Kidney epithelial cell (primary cell): ENCODE measurements at places on chromosomes 7 and 10. TPM values are rescaled to one million over a fixed set of nuclear protein-coding genes. Genes with fewer than 3 reads are reported as not detected.

GRCh38 chr7:18425227-18425626 lies 70.3 kb upstream of the HDAC9 start:
- no peak for DNase-seq

DNA sequence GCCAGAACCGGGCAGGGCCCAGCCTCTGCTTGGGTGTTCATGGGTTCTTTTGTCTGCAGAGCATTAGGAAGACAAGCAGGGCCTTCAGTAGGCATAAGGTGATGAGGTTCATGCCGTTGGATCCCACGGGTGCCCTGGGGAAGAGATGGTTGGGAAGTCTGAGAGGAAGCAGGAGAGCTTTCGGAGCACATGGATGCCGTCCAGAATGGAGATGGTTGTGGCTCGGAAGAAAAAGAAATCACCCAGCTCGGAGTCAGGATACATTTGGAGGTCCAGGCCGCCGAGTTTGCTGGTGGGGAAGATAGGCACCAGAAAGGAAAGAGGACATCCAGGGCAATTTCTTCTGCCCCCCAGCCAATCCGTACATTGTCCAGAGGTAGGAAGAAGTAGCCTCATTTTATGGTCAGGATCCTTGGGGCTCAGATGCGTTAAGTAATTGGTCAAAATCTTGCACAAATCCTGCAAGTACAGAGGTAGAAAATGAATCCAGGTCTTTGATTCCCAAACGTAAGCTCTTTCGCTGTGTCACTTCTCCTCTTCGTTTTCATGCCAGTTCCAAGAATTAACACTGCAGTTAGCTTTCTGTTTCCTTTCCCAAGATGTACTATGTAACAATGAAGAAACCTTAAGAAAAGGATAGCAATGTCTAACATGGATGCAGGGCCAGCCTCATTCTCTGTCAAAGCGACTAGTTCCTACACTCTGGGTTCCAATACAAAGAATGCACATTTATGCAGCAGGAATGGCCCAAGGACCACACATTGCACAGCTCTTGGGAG lies 147.8 kb upstream of the KLF6 start:
- DNase-seq, result no peak

GRCh38 chr7:28615091-28615490 lies 202.8 kb downstream of the CREB5 start:
- no peak for DNase-seq

GRCh38 chr7:68440866-68441265 lies 1157.4 kb upstream of the AUTS2 start:
- DNase-seq, result no peak

GRCh38 chr10:97353945-97354344 lies 19.4 kb upstream of the FRAT2 start:
- no peak for DNase-seq

DNA sequence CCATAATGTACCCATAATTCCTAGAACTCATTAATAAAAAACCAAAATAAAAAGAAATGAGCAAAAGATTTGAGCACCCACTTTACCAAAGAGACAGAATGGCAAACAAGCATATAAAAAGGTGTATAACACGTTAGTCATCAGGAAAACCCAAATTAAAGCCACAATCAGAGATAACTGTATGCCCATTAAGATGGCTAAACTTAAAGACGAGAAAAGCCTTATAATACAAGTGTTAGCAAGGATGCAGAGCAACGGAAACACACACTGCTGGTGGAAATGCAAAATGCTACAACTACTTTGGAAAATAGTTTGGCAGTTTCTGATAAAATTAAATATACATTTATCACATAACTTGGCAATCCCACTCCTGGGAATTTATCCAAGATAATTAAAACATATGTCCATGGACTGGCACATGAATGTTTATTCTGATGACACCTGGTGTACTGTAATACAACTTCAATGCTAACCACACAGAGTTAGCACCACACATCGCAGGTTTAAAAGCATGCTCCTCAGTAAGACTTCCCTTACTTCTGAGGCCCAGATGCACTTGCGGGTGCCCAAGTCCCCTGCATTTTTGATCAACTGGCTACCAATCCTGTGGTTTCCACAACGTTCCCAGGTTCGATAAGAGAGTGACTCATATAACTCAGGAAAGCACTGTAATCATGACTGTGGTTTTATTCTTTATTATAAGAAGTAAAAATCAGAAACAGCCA lies 158.6 kb downstream of the SNX13 start:
- no peak for DNase-seq

Gene NODAL
- total RNA-seq, result 0.08 and 0.14 TPM in 2 replicates
